ENCODE measurements at places on chromosomes 5 and 9. TPM values are rescaled to one million over a fixed set of nuclear protein-coding genes. Genes with fewer than 3 reads are reported as not detected.

CLTA gene
- 205 TPM for total RNA-seq

CDHR2 gene
- total RNA-seq, result not detected

OSMR gene
- total RNA-seq, result 108 TPM

SLC34A1 gene
- not detected for total RNA-seq

SHOC1 gene
- not detected for total RNA-seq

NIM1K gene
- total RNA-seq, result 4.0 TPM

NACC2 gene
- total RNA-seq, result 25.6 TPM

FBLL1 gene
- total RNA-seq, result under 0.01 TPM

TMC1 gene
- total RNA-seq, result 0.37 TPM

PCAT7 gene
- not detected for total RNA-seq

NR3C1 gene
- 35.3 TPM for total RNA-seq

ZNF300 gene
- 6.3 TPM for total RNA-seq

FSD1L gene
- total RNA-seq, result 6.2 TPM

ADAMTS2 gene
- total RNA-seq, result 39.7 TPM

ANKRD20A1 gene
- total RNA-seq, result not detected

KDM4C gene
- 37.9 TPM for total RNA-seq

ENTPD2 gene
- total RNA-seq, result not detected

PDGFRB gene
- 297 TPM for total RNA-seq

IL7R gene
- 0.37 TPM for total RNA-seq

STOM gene
- 117 TPM for total RNA-seq

FAM151B gene
- 2.5 TPM for total RNA-seq

TUBB4B gene
- 230 TPM for total RNA-seq

LAMC3 gene
- 0.37 TPM for total RNA-seq

SLC46A2 gene
- not detected for total RNA-seq

JAKMIP2 gene
- 1.1 TPM for total RNA-seq

FOXD4L5 gene
- not detected for total RNA-seq

PCDH12 gene
- total RNA-seq, result 1.2 TPM

CYLC2 gene
- not detected for total RNA-seq

ADAMTSL2 gene
- total RNA-seq, result not detected

PDE6A gene
- not detected for total RNA-seq

EIF4E1B gene
- not detected for total RNA-seq

Measured in subcutaneous preadipocyte (primary cell).